ENCODE measurements at places on chromosomes 16 and 17.
A peak's percentile ranks its signal among the peaks of the same experiment; 100 is the strongest.

DNA sequence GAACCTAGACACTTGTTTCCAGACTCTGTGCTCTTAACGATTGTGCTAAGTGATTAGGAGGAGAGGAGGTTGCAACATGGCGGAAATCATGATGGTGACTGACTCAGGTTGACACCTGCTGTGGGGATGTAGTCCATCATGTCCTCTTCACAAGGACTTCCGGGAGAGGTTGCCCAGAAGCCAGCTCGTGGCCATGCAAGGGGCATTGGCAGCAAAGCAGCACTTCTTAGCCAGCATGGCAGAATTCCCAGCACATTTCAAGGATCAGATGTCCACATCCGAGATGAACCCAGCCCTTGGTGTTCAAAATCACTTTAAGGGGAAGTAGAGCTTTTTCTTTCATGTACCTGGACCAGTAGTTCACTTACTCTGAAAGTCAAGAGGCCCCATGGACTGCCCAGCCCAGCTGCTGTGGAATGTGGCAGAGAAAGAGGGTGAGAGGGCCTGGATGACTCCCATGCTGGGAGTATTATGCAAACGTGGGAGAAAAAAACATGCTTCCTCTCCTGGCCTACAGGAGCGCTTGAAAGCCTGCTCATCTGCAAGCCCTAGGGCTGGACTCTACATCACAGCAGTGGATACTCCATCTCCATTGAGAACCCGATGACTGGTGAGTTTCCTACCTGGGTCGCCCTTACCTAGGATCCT is 65.5 kb downstream of the IRX6 start:
- no peak for DNase-seq

- peak; percentile 13 for DNase-seq
These were observed 200.4 kb downstream of the LGALS9B start for GRCh38 chr17:20266806-20267458.

- no peak for DNase-seq
These were observed 120.8 kb upstream of the SEC14L1 start for GRCh38 chr17:77019893-77020379.

- no peak for DNase-seq
These were observed 90.5 kb downstream of the SEC14L1 start for GRCh38 chr17:77231076-77231871.

- DNase-seq, result no peak
These were observed 3.0 kb downstream of the RAB26 start for GRCh38 chr16:2151188-2152091.

- no peak for DNase-seq
These were observed 131.9 kb downstream of the C16orf95 start for GRCh38 chr16:87185308-87185707.

DNA sequence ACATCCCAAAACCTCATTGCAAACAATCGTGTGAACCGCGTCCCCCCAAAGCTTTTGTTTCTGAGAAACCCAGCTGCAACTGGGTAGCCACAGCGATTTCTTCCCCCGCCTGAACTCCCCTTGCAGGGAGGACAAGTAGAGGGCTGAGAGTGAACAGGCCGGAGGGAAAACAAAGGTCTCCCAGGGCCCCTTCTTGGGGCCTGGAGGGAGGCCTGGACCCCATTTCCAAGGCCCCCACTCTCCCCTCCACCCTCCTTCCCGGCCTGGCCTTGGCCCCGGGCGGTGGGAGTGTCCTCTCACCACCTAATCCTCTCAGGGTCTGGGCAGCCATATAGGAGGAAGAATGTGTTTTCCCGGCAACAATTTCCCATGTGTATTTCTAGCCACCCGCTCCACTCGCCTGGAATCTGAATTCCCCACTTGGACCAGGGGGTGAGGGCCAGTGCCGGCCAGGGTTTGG is 2.6 kb downstream of the GLIS2 start:
- DNase-seq, result no peak
